ENCODE measurements at places on chromosomes 2 and 18. TPM values are rescaled to one million over a fixed set of nuclear protein-coding genes. Genes with fewer than 3 reads are reported as not detected.

The ALPP gene
- 1.1 TPM for total RNA-seq

The VPS54 gene
- total RNA-seq: 8.5 TPM

The ERFE gene
- total RNA-seq: 4.5 TPM

GRCh38 chr18:63980027-63980426, 10.1 kb downstream of the SERPINB8 start:
- DNase-seq: no peak

- DNase-seq: no peak
Observed at GRCh38 chr18:47746615-47747014, 183.8 kb downstream of the SMAD2 start.

GRCh38 chr2:241635756-241636155, 1.2 kb downstream of the THAP4 start:
- DNase-seq: peak; percentile 48

DNA sequence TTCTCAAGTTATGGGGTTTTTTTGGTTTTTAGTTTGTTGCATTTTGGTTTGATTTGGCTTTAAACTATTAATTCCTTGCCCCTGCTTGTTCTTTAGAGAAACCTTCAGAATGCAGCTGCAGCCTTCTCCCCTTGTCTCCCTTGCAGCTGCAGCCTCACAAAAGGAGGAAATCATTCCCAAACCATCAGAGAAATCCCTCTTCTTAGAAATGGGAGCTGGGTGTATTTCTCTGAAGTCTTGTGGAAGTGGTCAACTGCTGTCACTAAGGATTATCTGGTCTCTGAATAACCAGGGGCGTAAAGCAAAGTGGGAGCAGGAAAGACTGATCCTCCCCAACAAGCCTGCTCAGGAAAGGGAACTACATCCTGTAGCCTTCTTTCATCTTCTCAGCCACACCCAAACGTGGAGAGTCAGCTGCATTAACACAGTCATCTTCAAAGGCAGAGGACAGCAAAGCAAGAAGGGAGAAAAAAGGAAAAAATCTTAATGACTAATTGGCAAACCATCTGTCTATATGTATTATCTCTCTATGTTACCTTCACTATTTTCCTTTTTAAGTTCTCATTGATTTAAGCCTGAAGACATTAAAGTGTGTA, 1834.1 kb upstream of the PIK3C3 start:
- no peak for DNase-seq

GRCh38 chr2:237556773-237557632, 9.4 kb upstream of the PRLH start:
- DNase-seq: no peak

GRCh38 chr2:3037196-3038194, 340.1 kb downstream of the EIPR1 start:
- no peak for DNase-seq

DNA sequence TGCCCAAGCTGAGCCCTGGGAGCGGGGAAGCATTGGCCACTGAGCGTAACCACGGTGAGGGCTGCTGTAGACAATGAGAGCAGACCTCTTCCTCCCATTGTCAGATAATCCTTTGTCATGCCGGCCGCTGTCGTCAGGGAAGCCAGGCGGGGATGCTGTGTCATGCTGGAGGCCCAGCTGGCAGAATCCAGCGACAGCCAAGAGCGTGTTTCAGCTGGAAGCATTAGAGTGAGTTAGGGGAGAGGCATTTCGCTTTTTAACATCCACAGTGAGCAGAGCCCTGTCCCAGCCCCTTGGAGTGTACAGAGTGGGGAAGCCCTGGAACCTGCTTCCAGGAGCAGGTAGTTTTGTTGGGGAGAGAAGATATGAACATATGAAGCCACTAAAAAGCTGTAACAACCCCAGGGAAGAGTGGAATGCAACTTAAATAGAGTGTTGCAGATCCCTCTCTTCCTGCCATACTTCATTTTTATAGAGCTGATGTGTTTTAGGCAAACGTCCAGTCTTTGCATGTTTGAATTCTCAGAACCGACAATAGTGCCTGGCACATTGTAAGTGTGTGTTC, 7.0 kb downstream of the CTIF start:
- DNase-seq: no peak

DNA sequence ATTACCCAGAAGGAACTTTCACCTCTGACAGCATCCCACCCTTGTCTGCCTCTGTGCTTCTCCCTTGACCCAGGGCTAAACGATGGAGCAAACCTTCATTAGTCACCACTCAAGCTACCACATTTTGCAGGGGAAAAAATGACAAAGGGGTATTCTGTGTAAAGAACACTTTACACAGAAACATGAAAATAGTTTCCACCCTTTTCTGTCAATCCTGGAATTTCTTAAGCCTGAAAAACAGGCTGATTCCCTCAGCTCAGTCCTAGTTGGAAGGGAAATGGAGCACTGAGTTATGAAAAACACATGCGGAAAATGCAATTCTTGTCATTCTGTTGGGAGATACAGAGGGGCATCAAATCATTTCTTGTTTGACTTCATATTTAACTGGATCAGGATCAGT, 175.0 kb upstream of the HNRNPA3 start:
- no peak for DNase-seq

DNA sequence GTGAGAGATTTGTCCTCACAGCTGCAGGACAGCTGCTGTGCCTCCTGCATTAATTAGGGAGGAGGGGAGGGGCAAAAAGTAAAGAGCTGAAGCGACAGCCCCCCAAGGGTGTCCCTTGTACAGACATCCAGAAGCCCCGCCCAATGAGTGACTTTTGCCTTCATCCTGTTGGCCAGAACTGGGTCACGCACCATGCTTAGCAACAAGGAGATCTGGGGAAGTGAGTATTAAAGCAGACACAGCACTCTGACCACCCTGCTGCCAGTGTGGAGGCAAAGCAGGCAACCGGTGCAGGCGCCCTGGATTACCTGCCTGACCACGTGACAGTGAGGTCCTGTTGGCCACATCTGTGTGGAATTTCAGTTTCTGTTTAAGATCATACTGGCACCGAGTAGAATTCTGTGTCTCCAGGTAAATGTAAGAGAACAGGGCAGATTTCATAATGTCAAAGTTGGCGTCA, 21.5 kb upstream of the BIN1 start:
- peak; percentile 86 for DNase-seq

- DNase-seq: peak; percentile 10
Observed at GRCh38 chr2:174486563-174487107, at the start of gene GPR155. GPR155 (minus strand) TSS chr2:174487029; CDS start chr2:174481956, 5,073 bp downstream.

- no peak for DNase-seq
Observed at GRCh38 chr2:110099038-110099425, 16.6 kb downstream of the MALL start.

- no peak for DNase-seq
Observed at GRCh38 chr2:197931661-197932312, 127.4 kb downstream of the PLCL1 start.

DNA sequence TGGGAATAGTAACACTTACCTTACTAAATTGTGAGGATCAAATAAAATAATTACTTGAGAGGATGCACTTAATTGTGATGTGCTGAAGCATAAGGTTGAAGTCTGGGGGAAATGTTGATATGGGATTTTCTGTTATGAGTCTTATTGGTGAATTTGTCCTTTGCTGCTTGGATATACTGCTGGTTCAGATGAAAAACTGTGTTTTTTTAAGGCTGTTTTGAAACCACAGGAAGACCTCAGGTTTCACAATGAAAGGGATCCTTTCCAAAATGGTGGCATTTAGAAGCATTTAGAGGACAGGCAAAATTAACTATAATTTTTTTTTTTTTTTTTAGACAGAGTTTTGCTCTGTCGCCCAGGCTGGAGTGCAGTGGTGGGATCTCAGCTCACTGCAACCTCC, 34.9 kb downstream of the SPATS2L start:
- DNase-seq: no peak

- no peak for DNase-seq
Observed at GRCh38 chr2:30639836-30640235, 167.4 kb downstream of the CAPN13 start.

GRCh38 chr18:25726298-25726697, 364.1 kb downstream of the SS18 start:
- no peak for DNase-seq

- no peak for DNase-seq
Observed at GRCh38 chr2:102103992-102104871, 38.3 kb upstream of the IL1R1 start.

DNA sequence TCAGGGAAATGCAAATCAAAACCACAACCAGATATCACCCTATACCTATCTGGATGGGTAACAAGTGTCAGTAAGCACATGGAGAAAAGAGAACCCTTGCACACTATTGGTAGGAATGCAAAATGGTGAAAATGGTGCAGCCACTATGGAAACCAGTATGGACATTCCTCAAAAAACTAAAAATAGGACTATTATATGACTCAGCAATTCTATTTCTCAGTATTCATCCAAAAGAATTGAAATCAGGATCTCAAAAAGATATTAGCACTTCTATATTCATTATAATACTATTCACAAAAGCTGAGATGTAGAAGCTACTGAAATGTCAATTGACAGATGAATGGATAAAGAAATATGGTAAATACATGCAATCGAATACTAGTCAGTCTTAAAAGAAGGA, 491.1 kb upstream of the MYT1L start:
- no peak for DNase-seq

- DNase-seq: no peak
Observed at GRCh38 chr2:183222751-183223150, 98.5 kb downstream of the NUP35 start.

GRCh38 chr2:112541315-112542122, 746 bp upstream of the POLR1B start:
- DNase-seq: peak; percentile 5
